Cortex of kidney (tissue), 1 donor: ENCODE measurements at places on chromosomes 5 and 9.

GRCh38 chr5:148950471-148950863, 112.4 kb downstream of the SH3TC2 start:
- DNase-seq = no peak

GRCh38 chr5:132689513-132689912, 15.7 kb downstream of the IL4 start:
- no peak for DNase-seq

DNA sequence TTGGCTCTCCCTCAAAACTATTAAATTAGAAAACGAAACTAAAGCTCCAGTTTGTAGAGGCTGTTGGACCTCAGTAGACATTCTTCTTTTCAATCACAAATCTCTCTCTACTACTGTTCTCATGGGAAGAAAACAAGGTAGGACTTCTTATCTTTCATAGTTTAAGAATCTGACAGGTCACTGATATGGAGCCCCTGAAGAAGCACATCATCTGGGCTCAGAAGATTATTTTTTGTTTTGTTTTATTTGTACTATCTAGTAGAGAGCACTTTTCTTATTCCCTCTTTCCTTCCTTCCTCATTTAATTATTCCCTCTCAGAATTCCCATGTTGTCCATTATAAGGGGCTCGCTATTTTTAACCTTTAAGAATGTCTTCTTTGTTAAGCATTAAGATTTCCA, 26.3 kb downstream of the STARD4 start:
- DNase-seq = no peak

DNA sequence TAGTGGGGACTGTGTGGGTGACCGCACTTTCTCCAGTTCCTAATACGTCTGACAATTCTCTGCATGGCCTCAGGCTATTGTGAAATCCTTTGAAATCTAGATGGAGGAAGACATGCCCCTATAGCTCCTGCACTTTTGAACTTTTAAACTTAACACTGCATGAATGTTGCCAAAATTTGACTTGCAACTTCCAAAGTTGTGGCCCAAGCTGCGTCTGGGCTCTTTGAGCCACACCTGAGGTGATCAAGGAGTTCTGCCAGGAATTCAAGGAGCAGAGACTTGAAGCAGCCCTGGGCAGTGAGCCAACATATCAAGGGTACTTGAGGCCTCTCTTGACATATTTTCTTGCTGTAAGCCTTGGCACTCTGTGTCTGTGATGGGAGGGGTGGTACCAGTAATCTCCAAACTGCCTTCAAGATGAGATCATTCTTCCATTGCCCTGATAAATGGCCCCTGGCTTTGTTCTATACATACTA, 1336.1 kb upstream of the CDH9 start:
- DNase-seq = no peak

DNA sequence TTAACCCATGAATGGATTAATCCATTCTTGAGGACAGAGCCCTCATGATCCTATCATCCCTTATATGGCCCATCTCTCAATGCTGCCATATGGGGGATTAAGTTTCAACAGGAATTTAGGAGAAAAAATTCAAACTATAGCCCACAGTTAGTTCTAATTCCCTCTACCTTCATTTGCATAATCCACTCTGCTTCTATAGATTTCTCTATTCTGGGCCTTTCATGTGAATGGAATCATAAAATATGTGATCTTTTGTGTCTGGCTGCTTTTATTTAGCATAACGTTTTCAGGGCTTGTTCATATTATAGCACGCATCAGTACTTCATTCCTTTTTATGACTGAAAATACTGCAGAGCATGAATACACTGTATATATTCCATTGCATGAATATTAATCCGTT, 55.4 kb downstream of the CTSL start:
- DNase-seq = no peak

DNA sequence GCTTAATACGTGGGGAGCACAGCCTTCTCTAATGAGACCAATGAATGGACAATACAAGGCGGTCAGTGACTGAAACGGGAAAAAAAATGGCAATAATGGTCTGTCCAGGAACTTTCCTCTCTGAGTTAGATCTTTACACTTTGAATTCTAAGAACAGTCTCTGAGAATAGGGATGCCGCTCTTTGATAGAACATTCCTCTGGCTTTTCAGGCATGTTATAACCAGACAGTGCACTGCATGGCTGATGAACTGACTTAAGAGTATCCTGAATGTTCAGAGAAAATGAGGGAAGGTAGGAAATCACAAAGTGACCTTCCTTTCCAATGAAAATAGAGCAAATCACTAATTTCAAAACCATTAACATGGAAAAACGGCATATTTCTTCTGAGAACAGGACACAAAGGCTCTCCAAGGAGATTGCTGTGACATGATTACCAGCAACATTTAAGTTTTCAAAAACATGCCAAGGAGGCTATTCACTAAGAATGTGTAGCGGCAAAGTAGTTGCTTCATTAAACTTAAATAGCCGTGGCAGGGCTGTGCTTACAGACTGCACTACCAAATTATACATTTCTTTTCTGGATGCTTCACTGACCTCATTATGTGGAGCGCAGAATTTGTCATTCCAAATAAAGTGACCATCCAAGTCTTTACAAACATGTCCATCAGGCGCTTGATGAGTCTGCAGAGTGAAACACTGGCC, 105.9 kb downstream of the MARCHF3 start:
- no peak for DNase-seq

DNA sequence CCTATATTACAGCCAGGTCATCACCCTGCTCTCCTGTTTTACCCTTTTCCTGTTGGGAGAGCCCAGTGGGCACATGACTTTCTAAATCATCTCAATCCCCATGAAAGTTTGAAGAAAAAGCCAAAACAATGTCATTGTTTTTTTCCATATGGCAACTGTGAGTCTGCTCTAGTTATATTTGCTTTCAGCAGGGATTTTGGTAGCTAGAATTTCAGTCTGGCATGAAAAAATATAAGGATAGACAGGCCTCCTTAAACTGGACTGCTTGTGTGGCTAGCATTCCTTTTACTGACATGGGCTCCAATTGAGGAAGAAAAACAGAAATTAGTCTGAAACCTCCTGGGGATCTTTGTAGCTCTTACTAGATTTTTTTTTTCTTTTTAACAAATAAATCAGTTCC, 25.6 kb downstream of the MOCS2 start:
- no peak for DNase-seq

GRCh38 chr9:104386425-104387069, 117.5 kb upstream of the OR13F1 start:
- DNase-seq = no peak
